ENCODE measurements at places on chromosomes 3 and 15.

GRCh38 chr15:74868059-74868458 lies 5.1 kb downstream of the SCAMP2 start:
- no peak for DNase-seq

DNA sequence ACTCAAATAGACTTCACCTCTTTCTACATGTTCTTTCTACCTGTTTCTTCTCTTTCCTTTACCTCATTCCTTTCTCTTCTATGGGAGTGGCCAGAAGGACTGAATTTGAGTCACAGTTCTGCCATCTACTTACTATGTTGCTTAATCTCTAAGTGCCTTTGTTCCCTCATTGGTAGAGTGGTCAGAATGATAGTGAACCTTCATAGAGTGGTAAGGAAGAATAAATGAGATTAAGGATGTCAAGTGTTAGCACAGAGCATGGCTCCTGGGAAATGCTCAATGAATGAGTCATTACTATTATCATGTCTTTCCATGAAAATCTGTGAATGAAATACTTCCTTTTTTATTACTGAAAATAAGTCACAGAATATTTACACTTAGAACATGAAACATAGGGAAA lies 17.5 kb downstream of the TMEM207 start:
- DNase-seq = no peak

DNA sequence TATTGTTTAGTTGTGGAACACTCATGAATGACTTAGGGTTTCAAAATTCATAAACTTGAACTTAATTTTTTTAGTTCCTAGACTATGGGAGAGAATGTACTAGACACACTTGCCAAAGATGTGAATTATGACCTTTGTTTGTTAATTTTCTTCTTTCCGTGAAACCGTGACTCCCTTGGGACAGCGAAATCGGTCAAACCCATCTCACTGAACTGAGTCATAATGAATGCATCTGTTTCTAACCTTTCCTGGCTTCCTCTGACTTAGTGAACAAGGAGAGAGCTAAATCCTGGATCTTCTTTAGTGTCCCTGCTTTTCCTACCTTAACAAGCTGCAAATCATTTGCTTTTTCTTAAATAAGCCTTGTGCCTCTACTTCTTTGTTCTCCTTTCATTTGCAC lies 85.5 kb downstream of the LARS2 start:
- DNase-seq = no peak

- no peak for DNase-seq
Observed at GRCh38 chr3:53153264-53153823, 7.7 kb upstream of the PRKCD start.

DNA sequence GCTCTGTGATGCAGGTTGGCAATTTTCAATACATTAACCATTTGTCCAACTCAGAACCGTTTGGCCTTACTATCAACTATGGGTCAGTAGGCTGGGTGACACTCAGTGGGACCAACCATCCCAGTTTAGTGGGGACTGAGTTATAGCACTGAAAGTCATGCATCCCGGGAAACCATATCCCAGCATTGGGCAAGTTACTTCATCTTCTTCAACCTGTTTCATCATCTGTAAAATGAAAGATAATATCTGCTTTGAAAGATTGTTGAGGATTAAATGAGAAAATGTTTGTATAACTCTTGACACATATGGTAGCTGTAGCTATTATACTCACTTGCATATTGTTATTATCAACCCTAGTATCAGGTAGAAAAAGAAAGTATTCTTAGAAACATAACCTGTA lies 11.9 kb downstream of the RAB27A start:
- DNase-seq = no peak

- peak; percentile 4 for DNase-seq
Observed at GRCh38 chr3:36317915-36318314, 62.4 kb upstream of the STAC start.

DNA sequence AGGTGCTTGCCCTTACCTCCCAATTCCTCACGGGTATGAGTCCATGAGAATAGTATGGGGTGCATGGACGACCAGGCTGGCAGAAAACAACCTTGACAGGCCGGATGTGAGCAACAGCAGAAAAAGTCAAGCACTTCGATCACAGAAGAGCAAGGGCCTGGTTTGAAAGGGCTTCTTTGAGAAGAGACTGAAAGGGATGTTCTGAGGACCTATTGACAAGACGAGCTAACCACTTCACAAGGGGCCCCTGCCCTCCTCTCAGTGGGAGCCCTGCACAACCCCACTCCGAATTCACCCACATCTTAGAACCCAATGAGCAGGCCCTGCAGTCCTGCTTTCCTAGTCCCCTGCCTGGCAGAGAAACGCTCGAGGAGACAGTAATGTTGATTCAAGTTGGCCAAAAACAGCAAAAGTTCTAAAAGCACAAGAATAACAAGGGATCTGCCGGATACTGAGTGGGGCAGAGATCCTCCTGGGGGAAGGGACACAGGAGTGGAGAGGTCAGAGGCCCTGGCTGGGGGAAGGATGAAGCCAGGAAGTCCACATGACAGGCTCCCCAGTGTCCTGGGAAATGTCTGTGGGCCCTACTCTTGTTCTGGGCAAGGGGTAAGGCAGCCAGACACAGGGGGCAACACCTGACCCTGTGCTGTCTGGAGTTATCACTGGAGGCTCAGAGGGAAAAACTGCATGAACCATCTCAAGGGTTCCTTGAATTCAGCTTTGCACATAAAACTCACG lies 14.8 kb upstream of the CX3CR1 start:
- peak; percentile 39 for DNase-seq

- no peak for DNase-seq
Observed at GRCh38 chr3:44031387-44032380, 210.0 kb upstream of the TOPAZ1 start.

GRCh38 chr3:75334299-75334698 lies 329.8 kb upstream of the FRG2C start:
- DNase-seq = no peak

DNA sequence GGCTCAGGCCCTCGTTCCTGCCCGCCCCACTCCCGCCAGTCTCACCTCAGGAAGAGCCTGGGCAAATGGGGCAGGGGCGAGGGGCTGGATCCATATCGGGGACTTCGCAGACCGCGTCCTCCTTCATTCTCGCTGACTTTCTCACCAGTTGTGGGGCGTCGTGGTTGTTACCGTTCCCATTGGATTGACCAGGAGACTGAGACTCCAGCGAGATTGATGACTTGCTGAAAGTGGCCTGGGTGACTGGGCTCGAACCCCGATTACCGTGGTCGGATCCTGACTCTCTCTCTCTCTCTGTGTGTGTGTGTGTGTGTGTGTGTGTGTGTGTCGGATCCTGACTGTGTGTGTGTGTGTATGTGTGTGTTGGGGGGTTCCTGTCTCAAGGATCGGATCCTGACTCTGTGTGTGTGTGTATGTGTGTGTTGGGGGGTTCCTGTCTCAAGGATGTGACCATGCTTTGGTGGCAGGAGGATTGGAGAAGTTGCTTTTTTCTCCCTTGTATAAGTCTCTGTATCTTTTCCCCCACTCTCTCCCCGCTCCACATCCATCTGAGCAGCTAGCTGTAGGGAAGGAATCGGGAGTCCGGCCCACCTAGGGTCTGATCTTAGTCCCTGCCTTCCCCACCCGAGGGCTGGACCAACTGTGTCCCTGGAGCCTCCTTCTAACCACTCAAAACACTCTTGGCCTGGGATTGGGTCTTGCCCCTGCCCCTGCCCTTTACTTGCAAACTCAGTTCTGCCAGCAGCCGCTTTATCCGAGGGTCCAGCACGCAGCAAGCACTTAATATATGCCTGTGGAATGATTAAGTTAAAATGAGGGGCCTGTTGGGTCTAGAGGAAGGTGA lies 603 bp downstream of the PLEKHO2 start:
- no peak for DNase-seq

DNA sequence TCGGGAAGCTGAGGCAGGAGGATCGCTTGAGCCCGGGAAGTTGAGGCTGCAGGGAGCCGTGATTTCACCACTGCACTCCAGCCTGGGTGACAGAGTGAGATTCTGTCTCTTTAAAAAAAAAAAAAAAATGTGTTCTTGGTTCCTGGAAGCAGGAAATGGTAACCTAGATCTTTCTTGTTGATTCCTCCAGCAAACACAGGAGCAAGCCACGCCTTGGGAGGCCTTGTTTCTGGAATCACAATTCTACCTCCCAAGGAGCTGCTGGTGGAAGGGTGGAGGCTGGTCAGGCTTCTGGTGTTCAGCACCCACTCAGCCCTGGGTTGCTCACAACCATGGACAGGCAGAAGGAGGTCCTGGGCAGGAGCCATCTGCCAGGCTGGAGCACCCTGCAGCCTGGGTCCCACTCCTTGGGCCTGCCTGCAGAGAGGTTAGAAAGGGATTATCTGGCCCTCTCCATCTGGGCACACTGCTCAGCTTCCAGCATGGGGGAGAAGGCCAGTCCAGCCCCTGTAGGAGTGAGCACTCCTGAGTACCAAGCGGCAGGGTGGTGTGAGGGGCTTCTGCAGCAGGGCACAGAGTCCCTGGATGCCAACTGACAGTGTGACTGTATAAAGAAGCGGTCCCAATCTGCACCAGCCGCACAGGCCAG lies 65.6 kb downstream of the ABTB1 start:
- DNase-seq = no peak

- DNase-seq = no peak
Observed at GRCh38 chr3:24562895-24563294, 68.2 kb upstream of the THRB start.

GRCh38 chr3:52120556-52121463 lies 33.4 kb downstream of the POC1A start:
- no peak for DNase-seq

DNA sequence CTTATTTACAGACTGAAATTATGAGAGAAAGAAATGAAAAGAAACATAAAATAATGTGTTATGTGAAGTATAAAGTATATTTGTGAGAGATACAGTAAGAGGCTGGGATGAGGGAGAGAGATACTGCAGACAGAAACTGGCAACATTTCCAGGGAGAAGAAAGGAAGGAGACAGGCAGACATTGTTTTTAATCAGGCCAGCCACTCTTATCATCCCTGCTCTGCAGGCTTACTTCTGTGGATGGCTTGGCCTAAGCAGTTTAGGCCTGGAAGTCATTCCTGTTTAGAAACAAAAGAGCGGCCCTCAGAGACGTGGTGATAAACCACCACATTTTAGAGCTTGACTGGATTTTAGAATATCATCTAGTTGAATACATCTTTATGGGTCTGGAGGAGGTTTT lies 12.4 kb downstream of the PCCB start:
- no peak for DNase-seq

- no peak for DNase-seq
Observed at GRCh38 chr3:195755791-195756676, 35.3 kb downstream of the MUC20 start.

- DNase-seq = no peak
Observed at GRCh38 chr15:78048628-78048920, 28.9 kb downstream of the TBC1D2B start.

- no peak for DNase-seq
Observed at GRCh38 chr15:93073465-93073952, 15.5 kb downstream of the RGMA start.

GRCh38 chr3:149336925-149337324 lies 3.5 kb upstream of the TM4SF18 start:
- no peak for DNase-seq

DNA sequence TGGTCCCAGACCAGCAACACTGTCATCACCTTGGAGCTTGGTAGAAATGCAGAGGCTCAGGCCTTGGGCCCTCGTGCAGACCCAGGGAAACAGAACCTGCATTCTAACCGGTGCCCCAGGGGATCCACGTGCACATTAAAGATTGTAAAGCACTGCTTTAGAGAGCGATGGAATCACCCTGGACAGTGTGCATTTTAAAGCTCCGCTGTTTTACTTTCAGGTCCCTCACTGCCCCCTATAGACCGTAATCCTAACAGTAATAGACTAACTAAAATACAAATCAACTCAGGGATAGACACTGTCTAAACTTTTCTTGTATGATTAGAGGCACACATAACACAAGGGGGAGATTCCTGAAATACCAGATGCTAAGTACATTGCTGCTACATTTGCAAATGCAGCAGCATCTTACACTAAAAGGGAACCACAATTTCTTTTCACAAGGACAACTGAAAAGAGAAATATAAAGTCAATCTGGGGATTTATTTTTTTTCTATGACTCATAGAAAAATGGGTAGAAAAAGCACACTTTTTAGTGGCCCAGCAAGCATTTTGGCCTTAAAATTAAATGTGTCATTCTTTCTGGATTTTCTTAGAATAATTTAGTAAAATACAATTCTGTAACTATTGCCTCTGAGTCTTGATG lies 10.5 kb upstream of the SH3GL3 start:
- no peak for DNase-seq

DNA sequence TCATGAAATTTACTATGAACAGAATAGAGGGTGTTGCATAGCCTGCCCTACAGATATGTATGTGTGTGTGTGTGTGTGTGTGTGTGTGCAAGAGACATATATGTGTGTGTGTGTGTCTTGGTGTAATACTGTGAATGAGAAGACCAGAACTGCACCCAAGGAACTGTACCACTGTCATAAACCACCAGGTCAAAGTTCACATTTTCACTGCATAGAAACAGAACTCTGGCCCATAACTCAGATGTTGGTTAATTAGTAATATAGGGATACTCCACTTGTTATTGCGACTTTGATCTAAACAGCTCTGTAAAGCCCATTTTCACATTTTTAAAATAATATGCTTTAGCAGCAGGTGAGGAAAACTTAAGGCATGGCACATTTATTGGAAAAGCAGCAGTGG lies 111.8 kb downstream of the IGF2BP2 start:
- no peak for DNase-seq

GRCh38 chr3:116399701-116400226 lies 45.5 kb downstream of the LSAMP start:
- DNase-seq = no peak

DNA sequence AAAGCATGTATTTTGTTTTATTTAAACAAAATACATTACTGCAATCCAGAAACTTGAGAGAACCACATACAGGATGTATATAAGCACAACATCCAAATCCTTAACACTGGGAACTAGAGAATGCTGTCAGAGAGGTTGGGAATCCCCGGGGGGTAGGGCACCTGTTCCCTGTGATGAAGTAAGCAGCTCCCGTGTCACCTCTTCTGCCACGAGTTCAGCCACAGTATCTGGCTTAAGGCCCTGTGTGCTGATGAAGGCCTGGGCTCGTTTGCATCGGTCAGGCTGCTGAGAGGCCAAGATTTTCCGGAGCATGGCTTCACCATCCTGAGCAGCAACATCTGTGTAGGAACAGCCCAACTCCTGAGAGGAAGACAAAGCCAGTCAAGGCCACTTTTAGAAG lies 36.4 kb downstream of the EIF3J start:
- DNase-seq = no peak

DNA sequence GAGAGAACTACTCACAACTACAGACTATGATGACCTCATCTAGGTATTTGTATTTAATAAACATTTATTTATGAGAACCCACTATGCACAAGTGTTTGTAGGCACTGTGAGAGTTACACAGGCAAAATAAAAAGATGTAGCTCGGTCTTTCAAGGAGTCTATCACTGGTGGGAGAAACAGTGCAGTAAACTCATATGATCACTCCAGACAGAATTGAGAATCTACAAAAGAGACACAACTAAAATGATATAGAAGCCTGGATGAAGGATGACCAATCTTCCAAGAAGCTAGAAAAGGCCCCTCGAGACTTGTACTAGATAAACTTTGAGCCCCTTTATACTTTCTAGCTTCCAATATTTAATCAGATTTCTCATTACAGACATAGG lies 70.2 kb upstream of the ZBTB20 start:
- DNase-seq = no peak

Data from GM06990 (cell line).